ENCODE measurements at places on chromosomes 7 and 10. TPM values are rescaled to one million over a fixed set of nuclear protein-coding genes. Genes with fewer than 3 reads are reported as not detected.

Gene C7orf57
- total RNA-seq = not detected

Gene LEP
- 1.1 TPM for total RNA-seq

Gene SLC39A12
- not detected for total RNA-seq

Gene PON1
- total RNA-seq = not detected

Gene OIT3
- not detected for total RNA-seq

Gene ITGA8
- 0.69 TPM for total RNA-seq

Gene NRG3
- total RNA-seq = not detected

DNA sequence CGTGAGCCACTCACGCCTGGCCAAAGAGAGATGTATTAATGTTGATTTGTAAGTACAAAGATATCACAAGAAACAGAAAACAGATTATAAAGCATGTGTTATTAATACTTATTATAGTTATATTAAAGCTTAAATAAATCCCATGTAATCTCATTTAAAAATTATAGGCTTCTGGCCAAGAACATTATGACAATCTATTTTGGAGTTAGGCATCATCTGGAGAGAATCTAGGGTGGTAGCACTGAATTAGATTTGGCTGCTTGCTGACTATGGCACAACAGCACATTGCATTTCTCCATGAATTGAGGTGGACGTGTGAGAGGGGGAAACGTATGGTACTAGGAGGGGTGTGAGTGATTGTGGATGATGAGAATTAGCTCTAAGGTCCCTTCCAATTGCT lies 16.8 kb upstream of the SLC16A12 start:
- DNase-seq = no peak

DNA sequence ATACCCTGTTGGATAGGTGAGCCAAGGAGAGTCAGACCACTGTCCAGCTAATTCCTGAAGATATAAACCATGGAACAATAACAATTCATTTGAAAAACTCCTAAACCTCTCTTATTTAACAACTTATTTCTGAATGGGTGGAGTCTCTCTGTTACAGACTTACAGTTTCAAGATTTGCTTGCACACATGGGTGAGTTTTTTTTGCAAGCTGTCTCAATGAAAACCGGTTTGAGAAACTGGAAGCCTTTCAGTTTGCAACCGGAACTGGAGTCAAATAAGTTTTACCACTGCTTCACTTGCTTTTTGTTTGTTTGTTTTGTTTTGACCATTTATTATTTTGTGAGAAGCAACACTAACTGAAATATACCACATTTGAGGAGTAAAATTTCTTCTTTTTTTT lies 243.8 kb downstream of the MTERF1 start:
- no peak for DNase-seq

GRCh38 chr7:98134420-98135228 lies 28.0 kb downstream of the LMTK2 start:
- no peak for DNase-seq

DNA sequence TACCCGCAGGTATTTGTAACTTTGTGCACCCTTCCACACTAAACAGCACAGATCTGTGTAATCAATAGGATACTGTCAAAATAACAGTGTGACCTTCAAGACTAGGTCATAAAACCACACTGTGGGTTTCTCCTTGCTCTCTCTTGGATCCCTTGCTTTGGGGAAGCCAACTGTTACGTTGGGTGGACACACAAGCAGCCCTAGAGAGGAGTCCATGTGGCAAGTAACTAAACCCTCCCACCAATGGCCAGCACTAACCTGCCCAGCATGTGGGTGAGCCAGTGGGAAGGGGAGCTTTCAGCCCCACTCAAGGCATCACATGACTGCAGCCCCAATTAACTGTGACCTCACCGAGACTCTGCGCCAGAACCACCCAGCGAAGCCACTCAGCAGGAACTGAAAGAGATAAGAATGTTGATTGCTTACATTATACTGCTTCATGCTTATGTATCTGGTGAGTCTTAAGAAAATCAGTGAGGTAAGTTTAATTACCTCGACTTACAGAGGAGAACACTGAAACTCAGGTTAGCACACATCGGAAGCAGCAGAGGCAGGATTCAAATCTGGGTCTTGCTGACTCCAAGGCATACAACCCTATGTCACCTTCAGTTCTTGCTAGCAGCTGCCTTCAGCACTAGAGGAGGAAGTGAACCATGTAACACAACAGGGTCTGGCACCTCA lies 9.4 kb upstream of the ZC3HAV1 start:
- no peak for DNase-seq

GRCh38 chr7:138834583-138834982 lies 36.6 kb upstream of the ATP6V0A4 start:
- DNase-seq = no peak

DNA sequence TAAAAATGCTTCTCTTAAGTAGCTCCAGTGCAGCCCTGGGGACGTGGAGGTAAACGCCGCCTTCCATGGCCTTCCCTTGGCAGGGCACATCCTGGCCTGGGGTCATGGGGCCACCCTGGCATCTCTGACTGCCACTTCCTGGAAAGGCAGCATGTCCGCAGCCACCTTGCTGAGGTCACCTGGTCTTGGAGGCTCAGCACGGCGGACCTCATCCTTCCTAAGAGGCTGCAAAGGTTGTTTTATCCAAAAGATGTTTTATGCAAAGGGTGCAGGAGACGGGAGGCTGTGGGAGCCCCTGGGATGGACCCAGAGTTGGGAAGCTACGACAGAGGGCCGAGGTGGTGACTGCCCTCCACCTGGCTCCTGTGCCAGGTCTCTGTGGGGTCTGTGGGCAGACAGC lies 106.0 kb downstream of the TCERG1L start:
- DNase-seq = no peak

GRCh38 chr7:115060095-115060870 lies 138.4 kb downstream of the MDFIC start:
- DNase-seq = no peak

- no peak for DNase-seq
Observed at GRCh38 chr7:22094413-22095342, 149.0 kb upstream of the CDCA7L start.

- peak; percentile 74 for DNase-seq
Observed at GRCh38 chr7:135335628-135336139, 102.0 kb downstream of the STRA8 start.

DNA sequence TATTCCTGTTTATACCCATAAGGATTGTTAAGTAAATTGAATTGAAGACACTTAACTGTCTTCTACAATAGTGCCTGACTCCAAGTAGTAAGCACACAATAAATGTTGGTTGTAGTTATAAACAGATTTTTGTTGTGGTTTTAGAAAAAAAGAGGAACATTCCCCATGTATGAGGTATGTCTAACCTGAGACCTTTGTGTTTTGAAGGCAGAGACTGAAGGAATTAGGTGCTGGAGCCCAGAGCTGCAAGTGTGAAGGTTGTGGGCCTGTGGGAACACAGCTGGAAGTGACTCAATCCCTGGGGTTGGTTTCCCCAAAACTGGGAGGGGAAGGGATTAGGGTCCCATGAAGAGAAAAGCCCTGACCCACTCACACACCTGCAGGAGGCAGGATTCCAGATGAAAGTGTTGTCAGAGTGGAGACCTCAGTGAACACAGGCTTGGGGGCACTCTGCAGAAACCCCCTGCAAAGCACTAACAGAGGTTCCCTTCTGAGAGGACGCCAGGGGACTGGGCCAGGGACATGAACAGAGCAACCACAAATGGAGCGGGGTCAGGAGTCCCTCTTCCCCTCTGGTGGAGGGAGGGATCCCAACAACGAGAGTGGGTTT lies 265.1 kb upstream of the KLF14 start:
- DNase-seq = no peak
